ENCODE measurements at places on chromosomes 7 and 10.

DNA sequence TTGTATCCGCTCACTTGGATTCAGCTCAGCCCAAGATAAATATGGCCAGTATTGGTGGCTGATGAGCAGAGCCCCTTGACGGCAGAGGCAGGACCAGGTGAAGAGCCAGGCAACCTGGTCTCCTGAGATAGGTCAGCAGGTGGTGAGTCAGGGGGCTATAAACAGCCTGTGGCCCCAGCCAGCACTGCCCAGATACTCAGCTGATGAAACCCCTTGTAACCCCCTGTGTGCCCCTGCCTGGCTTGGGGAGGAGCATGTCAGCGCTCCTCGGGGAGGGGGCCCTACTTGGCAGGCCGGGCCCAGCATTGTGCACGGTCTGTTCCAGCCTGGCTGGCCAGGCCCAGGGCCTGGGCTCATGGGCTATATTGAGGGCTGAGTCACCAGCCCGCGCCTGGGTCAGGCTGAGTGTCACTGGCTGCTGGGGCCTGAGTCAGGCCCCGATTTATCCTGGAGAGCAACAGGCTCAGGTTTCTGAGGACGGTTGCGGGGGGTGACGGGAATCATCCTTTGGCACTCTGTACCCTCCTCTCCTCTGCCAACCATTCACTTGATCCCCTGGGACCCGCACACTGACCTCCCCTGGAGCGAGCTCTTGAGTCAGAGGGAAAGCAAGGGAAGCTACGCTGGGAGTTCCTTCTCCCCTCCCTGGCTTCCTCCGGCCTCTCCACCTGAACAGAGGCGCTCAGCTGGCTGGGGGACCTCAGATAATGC is 2.8 kb upstream of the FLNC start:
- peak; percentile 71 for DNase-seq

- no peak for DNase-seq
Measured at GRCh38 chr7:148919859-148920258, 35.8 kb upstream of the EZH2 start.

- DNase-seq = no peak
Measured at GRCh38 chr7:158000160-158000559, 587.5 kb downstream of the PTPRN2 start.

- DNase-seq = no peak
Measured at GRCh38 chr7:41584746-41585145, 118.1 kb downstream of the INHBA start.

DNA sequence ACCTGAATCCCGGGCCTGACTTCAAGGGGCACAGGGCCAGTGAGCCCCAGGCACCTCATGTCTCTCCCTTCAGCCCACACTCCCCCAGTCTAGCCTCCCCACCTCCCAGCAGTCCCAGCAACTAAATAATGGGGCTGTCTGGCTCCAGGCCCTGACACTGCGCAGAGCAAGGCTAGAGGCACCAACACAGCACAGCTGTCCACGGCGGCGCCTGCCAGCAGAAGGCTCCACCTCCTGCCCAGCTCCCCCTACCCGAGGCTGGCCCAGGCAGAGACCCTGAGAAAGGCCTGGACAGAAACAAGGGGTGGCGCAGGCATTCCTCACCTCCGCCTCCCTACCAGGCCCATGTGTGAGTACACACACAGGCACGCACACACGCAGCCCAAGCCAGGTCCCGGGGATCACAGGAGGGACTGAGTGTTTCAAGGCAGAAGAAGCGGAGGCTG is 6.1 kb downstream of the KCNH2 start:
- DNase-seq = no peak

DNA sequence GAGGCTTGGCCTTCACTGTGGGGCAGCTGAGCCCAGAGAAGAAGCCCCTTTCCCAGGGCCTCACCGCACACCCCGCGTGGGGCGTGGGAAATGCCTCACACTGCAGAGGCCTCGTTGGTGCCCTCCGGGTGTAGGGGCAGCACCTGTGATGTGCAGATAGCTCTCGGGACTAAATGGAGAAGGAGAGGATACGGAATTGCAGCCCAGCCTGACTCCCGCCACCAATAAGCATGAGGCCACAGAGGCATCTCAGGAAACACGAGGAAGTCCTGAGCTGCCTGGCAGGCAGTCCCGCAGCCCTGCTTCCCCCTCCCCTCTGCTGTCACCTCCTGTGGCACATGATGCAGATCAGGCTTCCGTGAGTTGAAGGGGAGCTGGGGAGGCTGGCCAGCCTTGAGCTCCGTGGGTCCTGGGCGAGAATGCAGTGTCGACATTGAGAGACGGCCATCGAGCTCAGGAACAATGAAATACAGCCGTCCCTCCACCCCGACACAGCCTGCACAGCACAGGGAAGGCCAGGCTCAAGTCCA is 59.6 kb upstream of the PPP2R2D start:
- no peak for DNase-seq

DNA sequence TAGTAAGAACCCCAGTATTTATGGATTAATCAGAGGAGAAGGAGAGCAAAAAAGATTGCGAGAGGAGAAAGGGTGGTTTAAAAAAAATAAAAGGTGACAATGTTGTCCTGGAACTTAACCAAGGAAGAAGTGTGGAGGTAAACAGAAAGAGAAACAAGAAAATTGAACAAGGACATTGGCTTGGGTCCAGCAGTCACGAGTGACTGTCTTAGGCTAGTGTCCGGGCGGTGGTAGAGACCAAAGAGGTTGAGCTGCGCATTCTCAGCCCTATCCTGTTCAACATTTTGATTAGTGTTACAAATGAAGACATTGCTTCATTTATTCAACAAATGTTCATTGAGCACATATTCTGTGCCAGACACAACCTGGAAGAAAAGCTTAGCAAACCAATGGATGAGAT is 329.9 kb downstream of the FGFR2 start:
- DNase-seq = no peak
